ENCODE measurements at places on chromosomes 4 and X.

- DNase-seq = no peak
These were observed 746.4 kb upstream of the MAGEB2 start for GRCh38 chrX:29468911-29469494.

GRCh38 chr4:61152433-61152832 lies 47.7 kb upstream of the ADGRL3 start:
- no peak for DNase-seq

GRCh38 chrX:9873952-9874351 lies 87.7 kb downstream of the SHROOM2 start:
- peak; percentile 60 for DNase-seq

- no peak for DNase-seq
These were observed 110.7 kb downstream of the GNL3L start for GRCh38 chrX:54640736-54641135.

GRCh38 chr4:111778543-111778942 lies 366.7 kb upstream of the FAM241A start:
- no peak for DNase-seq

- DNase-seq = no peak
These were observed 134.1 kb upstream of the NALF2 start for GRCh38 chrX:69369999-69370398.

GRCh38 chr4:98603683-98604521 lies 54.5 kb downstream of the TSPAN5 start:
- DNase-seq = no peak

- DNase-seq = peak; percentile 17
These were observed 67.6 kb upstream of the DCLK2 start for GRCh38 chr4:150010525-150011126.

GRCh38 chr4:75432683-75433082 lies 81.5 kb downstream of the RCHY1 start:
- no peak for DNase-seq

DNA sequence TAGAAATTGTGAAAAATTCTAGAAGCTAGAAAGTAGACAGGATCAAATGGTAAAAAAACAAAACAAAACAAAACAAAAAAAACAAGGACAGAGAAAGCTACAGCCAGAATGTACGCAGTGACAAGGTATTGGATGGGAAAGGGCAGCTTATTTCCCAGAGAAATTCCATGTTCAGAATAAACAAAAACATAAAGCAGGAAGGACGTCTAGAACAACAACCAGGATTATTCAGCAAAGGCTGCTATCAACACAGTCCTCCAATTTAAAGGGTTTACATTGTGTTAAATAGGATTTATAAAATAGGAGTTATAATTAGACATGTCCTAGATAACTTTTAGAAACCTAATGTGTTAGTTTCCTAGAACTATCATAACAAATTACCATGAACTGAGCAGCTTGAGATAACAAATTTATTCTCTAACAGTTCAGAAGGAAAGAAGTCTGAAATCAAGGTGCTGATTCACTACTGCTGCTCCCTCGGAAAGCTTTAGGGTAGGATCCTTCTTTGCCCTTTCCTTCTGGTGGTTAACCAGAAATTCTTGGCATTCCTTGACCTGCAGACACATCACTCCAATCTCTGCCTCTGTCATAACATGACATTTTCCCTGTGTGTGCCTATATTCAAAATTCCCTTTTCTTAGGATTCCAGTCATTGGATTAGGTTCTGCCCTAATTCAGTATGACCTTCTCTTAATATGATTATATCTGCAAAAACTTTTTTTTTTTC lies 175.6 kb downstream of the SNCA start:
- DNase-seq = no peak

GRCh38 chr4:152607178-152607577 lies 71.3 kb upstream of the FBXW7 start:
- no peak for DNase-seq

DNA sequence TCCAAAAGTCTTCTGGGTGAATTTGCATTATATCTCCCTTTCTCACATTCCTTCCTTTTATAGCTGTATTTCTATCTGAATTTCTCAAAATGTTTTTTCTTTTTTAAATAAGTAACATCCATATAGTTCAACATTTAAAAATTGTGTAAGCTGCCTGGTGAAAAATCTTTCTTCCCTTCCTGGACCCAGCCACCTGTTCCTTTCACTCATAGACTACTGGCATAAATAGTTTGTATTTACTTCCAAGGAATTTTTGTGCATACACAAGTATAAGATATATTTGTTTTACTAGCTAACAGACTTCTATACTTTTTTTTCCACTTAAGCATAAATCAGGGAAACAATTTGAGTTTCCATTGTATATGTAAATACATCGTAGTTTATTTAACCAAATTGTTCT lies 35.7 kb downstream of the PACRGL start:
- no peak for DNase-seq

- no peak for DNase-seq
These were observed 182.9 kb upstream of the PBDC1 start for GRCh38 chrX:75989806-75990590.

DNA sequence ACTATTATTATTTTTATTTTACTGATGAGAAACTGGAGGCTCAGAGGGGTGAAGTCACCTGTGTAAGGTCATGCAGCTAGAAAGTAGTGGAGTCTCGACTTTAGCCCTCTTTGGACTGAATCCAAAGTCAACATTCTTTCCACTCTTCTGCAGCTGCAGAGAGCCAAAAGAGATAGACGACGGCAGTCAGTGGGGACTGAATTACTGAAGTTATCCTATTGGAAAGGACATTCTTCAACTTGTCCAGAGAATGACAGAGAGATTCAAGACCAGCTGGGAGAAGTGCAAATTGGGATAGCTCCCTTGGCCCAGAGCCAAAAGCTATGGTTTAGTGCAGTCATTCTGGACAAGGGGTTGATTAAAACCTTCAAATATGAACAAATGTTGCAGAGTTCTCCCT lies 42.5 kb downstream of the VGLL1 start:
- no peak for DNase-seq

DNA sequence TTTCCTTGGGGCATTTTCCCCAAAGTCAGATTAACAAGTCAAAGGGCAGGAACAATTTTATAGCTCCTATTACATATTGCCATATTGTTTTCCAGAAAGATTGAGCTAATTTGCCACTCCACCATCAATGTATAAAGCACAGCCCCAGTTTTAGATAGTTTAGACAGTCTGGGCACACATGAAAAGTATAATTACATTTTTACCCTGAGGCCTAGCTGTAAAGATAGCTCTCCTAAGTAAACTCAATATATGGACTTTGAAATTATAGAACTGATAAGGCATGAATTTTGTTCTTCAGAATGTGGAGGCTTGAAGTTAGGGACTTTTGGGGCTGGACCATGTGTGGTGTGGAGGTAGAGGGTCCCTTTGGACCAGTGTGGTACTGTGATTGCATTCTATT lies 166.0 kb downstream of the FHIP1A start:
- no peak for DNase-seq

- DNase-seq = no peak
These were observed 104.6 kb upstream of the NWD2 start for GRCh38 chr4:37139987-37140386.

DNA sequence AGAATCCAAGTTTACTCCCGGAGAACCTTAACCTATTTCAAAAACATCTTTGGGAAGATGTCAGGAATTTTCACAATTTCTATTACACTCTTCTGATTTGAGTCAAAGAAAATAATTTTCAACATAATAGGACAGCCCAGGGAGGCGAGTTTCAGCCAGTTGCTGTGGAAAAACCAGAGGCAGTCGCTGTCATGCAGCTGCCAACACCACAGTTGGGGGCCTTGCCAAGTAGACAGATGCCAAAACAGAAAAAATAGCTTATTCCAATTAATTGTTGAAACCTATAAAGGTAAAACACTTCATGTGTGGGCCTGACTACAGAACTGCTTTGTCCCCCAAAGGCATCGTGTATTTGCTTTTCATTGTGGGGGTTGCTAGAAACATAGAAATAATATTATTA lies 225.8 kb downstream of the DMD start:
- DNase-seq = no peak

DNA sequence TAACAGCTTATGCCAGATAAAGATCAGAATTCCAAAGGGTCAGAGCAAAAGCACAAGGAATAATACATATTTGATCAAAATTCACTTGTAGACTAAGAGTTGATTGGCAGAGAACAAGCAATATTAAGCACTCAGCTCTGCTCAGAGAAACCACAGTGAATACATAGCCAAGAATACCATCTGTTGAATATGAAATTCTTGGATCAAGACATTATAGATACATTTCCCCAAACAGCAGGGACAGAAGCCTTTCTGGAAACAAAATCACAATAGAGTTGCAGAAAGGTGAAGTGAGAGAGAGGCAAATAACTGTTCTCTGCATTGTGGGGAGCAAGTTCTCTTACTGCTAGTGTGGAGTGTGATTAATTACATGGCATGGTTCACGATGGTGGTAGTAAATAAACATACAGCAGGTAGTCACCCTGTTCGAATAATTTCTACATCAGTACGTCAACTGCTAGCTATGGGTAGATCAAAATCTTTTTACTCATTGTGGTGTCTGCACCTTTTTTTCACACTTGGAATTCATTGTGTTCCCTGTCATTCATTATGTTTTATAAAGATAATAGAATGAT lies 366.7 kb downstream of the PCDH7 start:
- DNase-seq = no peak

GRCh38 chrX:102546828-102547493 lies 30.4 kb upstream of the TMSB15A start:
- peak; percentile 27 for DNase-seq

DNA sequence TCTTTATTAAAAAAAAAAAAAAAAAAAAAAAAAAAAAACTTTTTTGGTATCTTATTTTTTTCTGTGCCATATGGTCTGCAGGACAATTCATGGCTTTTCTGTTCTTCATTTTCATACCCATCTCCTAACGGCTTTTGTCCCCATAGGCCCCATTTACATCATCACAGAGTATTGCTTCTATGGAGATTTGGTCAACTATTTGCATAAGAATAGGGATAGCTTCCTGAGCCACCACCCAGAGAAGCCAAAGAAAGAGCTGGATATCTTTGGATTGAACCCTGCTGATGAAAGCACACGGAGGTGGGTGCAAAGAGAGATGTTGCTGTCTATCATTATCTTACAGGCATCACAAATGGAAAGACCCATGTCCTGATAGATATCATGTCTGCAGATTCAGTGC lies 49.1 kb downstream of the PDGFRA start:
- DNase-seq = no peak

DNA sequence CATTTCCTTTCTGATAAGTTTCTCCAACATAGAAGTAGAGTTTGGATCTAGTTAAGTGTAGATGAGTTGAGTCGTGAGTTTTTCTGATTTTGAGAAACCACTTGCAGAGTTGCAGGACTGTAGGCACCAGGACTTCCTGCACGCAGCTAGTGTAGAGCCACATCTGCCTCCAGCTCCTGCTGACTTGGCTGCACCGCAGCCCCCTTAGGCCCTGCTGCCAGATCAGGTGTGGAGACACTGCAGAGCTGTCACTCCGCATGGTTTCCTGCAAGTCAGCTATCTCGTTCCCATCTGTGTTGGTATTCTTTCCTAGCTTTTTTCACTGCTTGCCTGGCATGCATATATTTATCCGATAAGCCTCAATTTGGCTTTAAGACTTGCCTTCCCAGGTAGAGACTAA lies 48.9 kb downstream of the PCDH7 start:
- DNase-seq = no peak

- DNase-seq = no peak
These were observed 56.7 kb downstream of the MID1IP1 start for GRCh38 chrX:38857736-38858523.

GRCh38 chr4:11139871-11140270 lies 288.8 kb downstream of the HS3ST1 start:
- no peak for DNase-seq

DNA sequence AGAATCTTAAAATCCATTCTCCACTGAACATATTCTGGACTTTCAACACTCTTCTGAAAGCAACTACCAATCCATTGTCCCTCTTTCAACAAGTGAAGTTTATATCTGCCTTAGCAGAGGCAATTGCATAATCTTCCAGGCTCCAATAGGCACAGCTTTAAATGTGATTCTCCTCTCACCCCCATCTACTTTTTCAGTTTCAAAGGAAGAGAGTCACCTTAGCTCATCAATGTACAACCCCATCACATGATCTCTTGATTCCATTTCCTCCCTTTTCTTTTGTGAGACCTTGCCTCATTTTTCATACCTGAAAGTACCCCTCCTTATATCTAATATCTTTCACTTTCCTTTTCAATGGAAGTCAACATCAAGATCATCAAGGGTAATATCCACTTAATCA lies 921.7 kb upstream of the EPHA5 start:
- DNase-seq = no peak

DNA sequence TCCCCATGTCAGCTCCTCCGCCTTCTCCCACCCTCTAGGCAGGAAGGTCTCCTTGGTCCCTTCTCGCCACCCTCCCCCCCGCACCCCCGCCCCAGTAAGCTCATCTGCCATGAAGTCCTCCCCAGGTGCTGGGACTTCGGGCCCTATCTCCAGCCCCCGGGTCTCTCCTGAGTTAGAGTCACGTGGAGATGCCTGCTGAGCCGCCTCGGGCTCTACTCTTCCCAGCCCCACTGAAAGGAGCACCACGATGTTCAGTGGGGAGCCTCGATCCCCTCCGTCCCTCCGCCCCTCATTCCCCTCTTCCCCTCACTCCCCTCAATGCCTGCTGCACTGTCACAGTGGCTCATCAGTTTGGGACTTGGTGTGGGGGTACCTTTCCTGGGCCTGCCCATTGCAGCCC lies 3.9 kb downstream of the HTRA3 start:
- DNase-seq = no peak

DNA sequence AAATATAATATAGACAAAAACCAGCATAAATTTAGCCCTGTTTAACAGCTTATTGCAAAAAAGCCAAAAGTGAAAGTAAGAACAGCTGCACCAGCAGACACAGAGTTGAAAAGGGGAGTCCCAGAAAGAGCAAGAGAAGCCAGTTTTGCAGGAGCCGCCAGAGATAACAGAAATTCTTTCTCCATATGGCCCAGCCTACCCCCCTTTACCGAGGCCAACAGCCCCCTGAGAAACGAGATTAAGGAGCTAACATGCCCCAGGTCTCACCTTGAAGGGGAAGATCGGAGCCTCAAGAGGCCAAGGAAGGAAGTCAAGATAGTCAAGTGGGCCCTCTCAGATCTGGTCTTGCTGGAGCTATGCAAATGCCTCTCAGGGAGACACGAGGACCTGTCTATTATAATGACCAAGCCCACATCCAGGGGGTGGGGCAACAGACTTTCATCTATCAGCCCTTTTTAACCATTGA lies 4.8 kb downstream of the ACOX3 start:
- peak; percentile 70 for DNase-seq

All from GM13976 (cell line).